ENCODE measurements at places on chromosomes 7 and 10.

GRCh38 chr10:91856637-91857036, 52.6 kb downstream of the FGFBP3 start:
- DNase-seq: no peak

GRCh38 chr7:117145333-117145732, 177.5 kb downstream of the WNT2 start:
- no peak for DNase-seq

DNA sequence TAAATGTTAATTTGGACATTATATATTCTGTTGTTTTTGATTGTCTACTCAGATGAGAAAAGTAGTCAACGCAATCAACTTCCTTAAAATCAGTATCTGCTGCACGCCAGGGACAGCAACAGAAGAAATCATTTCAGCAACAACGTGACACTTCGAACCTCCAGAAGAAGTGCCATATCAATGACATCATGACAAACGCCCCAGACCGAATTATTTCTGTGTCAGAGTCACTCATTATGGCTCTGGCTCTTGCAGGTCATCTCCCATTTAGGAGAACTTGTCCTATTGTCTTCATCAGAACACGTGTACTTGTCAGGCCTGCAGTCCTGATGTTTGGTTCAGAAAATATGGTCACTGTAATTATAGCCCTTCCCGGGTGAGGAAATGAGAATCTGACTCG, 276.3 kb downstream of the ADARB2 start:
- DNase-seq: peak; percentile 41

GRCh38 chr7:698515-699475, 27.7 kb upstream of the DNAAF5 start:
- no peak for DNase-seq

DNA sequence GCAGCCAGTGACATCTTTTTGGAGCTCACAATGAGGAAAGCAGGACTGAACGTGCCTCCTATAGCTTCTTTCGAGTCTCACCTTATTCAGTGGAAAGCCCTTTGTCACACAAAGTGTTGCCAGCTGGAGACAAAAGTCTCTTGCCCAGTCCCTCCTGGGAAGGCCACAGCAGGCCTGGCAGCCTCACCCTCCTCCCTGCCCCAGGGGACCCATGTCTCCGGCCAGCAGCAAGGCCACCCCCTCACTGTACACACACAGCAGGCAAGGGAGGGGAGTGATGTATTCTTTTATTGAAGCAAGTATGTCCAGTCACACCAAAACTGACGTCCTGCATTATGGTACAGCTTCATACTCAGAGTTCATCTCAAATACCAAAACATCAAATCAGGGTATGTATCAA, 56.0 kb downstream of the CSGALNACT2 start:
- DNase-seq: no peak

GRCh38 chr10:18351421-18351820, 211.2 kb downstream of the CACNB2 start:
- DNase-seq: no peak

- DNase-seq: no peak
These were observed 209.5 kb downstream of the GLRX3 start for GRCh38 chr10:130345728-130346127.

DNA sequence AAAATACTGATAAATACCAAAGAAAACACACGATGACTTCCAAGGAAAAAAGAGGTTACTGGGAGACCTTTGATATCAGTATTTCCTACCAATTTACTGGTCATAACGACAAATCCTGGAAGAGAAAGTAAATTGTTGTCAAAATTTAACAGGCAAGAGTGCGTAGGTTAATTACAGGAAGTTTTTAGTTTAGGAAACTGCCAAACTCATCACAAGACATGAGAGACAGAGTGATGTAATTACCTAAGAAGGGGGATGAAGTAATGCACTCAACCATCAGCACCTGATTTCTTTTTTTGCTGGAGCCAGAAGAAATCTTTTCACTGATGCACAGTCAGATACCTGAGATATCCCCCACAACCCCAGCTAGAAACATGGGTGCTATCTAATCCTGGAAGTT, 16.8 kb downstream of the MACC1 start:
- DNase-seq: no peak

GRCh38 chr7:124032369-124033094, at the start of gene TMEM229A:
TMEM229A (minus strand) TSS chr7:124033067; CDS start chr7:124033003, 64 bp downstream.
- no peak for DNase-seq

DNA sequence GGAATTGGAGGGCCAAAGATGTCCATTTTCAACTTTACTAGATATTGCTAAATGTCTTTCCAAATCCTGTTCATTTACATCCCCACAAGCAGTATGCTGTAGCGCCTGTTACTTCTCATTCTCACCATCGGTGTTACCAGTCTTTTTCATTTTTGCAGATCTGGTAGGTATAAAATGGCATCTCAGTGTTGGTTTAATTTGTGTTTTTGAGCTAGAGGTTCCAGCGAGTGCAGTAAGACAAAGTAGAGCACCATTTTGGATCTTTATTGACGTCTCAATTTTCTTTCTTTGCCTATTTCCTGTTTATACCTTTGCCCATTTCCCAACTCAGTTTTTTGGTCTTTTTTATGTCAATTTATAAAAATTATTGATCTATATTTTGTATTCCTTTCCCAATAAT, 55.6 kb downstream of the NRF1 start:
- DNase-seq: no peak

DNA sequence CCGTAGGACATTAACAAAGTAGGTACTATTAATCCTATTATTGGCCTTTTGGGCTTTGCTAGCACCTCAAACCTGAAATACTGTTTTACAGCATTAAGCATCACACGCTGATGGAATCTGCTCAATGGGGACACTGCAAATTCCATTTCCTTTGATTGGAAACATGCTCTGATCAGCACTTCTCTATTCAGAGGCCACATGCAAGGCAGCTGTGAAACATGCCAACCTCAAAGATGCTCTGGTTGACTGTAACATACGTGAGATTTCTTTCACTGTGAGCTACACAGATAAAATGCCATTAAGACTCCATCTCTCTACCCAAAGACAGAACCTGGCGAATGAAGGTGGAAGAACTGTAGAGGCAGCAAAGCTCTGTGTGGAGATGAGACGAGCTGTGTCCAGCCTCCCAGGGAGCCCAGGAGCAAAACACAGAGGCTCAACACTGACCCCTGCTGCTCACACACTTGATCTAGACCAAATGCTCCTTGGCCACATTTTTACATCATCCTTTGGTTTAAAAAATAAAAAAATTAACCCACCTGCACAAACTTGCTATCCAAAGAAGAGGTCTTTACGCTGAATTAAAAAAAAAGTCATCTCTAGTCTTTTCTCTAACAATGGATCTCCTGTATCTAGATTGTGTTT, 8.0 kb downstream of the RSU1 start:
- no peak for DNase-seq

DNA sequence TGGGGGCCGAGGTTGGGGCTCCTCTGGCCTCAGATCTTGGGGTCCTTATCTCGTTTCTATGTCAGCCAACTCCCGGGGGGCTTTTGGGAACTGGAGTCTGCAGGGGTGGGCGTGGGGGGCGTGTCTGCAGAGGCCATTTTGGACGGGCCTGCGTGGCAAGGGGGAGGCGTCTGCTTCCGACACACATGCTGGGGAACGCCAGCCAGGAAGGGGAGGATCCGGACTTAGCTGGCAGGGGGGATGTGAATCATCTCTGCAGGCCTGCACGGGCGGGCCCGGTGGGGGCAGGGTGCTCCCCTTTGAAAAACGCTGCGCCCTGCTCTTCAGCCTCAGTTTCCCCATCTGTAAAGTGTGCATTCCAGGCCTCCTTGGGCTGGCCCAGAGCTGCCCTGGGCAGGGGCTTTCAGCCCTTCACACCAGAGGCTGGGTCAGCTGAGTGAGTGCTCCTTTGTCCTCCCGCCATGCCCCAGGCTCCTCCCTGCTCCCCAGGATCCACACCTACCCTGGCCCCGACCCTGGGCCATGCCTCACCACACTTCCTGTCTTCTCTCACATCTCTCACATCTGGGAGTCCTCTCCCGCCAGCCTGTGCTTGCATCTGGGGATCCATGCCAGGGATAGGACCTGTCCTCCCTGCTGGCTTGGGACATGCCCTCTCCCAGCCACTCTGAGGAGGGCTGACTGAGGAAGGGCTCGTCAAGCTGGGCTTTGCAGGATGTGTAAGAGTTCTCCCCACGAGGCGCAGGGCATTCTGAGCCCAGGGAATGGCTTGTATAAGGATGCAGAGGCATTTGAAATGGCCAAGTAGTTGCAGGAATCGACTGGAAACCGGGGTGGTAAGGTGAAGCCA, 172.6 kb upstream of the TNRC18 start:
- DNase-seq: no peak

DNA sequence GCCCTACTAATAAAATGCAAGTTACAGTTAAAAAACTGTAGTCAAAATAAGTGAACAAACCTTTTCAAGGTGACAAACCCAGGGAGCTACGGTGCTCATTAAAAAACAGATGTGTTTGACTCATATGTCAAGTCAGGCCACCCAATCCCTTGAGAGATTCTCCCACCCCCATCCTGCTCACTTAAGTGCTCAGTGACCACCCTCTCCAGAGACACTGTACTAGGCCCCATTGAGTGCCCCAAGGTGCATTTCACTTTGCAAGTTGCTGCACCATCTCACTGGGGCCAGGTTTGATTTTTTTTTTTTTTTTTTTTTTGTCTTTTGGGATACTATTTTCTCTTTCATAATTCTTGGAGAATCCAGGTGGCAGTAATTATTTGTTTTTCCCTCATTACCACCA, 1.9 kb downstream of the ERV3-1 start:
- no peak for DNase-seq

DNA sequence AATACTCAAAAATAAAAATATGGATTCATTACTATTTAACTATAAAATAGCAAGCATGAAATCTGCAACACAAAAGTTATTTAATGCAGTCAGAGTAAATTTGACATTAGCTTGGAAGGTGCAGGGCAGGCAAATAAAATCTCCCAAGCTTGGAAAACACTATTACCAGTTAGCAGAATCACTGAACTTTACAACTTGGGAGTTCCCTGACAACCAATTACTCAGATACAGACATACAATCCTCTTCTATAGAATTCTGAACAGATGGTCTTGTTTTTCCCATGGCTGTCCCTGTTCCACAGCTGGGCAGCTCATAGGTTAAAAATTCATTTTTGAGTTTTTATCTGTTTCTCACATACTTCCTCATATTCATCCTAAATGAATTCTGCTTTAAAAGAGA, 1002.6 kb downstream of the SORCS3 start:
- DNase-seq: no peak

GRCh38 chr7:14207138-14207537, 217.7 kb upstream of the ETV1 start:
- no peak for DNase-seq

DNA sequence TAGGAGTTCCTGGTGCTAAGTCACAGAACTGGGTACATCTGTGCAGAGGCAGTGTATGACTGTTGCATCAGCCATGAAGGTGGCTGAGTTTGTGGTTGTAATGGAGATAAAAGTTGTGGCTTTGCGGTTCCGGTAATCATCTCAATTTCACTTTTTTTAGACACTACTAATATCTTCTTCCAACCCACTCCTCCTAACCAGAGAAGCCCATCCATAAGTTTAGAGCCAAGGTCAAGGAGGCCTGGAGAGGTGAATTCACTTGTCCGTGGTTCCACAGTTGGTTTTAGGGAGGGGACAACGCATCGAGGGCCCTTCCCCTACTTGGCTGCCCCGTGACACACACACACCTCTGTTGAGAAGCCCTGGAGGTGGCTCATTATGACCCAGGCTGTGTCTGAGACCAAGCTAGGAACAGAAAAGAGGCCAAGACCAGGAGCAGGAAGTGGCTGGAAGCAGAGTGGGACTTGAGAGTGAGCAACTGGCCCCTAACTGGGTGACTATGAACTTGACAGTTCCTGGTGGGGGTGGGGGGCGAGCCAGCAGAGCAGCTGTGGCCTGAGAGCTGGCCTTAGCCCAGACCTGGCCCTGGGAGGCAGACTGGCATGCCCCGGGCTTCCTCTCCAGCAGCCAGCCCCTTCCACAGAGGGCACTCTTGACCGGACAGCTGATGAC, 66.8 kb upstream of the COL13A1 start:
- DNase-seq: no peak

- no peak for DNase-seq
These were observed 10.3 kb downstream of the CDHR1 start for GRCh38 chr10:84204610-84205009.

- no peak for DNase-seq
These were observed 342.7 kb downstream of the LRMDA start for GRCh38 chr10:75773813-75774782.

DNA sequence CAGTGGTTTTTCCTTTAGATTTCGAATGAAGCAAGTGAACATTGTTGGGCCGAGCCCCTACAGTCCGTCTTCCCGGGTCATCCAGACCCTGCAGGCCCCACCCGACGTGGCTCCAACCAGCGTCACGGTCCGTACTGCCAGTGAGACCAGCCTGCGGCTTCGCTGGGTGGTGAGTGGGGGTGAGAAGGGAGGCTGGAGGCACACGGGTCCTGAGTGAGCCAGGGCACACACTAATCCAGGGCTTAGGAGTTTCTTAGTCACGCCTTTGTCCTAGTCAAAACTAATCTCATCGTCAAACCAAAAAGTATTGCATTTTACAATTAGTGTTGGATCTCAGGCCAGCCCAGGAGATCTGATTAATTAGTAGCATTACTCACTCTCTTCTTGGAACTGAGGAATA, 568.8 kb upstream of the FOXK1 start:
- DNase-seq: no peak

GRCh38 chr10:44969854-44970253, 8.8 kb downstream of the DEPP1 start:
- no peak for DNase-seq

DNA sequence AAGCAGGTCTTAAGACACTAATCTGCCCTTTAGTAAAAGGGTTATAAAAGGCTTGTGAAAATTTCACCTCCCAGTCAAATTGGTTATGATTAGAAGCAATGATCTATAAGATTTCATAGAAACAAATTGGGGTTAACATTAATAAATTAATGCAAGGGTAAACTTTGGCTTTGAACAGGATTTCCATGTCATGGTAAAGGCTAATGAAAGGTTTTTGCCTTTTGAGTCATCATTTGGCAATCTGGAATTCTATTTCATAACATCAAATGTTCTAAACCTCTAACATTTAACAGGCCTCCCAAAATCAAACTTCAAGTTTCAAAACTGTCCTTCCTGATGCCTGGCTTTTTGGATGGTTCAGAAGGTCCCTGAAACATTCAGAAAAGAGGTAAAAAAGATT, 62.4 kb downstream of the COA1 start:
- no peak for DNase-seq

- no peak for DNase-seq
These were observed 22.1 kb upstream of the OPN4 start for GRCh38 chr10:86632009-86632800.
